ENCODE measurements at places on chromosomes 1 and 21.

- DNase-seq = no peak
Observed at GRCh38 chr1:169473347-169473746, 12.4 kb downstream of the SLC19A2 start.

DNA sequence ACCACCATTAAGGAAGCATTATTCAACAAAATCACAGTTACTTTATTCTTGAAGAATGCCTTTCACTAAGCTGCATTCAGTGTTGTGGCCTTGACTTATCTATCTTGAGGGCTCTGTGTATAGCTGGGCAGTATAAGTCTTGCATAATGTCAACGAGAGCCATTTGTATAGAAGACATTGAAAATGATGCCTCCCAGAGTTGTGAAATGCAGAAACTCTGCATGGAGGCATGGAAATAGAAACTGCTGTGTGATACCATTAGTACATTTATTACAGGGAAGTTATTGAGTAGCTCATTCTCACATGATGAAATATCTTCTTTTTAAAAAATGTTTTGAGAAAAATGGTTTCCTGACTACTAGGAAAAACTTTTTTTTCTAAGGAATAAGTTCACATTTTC is 111.4 kb upstream of the SNX7 start:
- no peak for DNase-seq

DNA sequence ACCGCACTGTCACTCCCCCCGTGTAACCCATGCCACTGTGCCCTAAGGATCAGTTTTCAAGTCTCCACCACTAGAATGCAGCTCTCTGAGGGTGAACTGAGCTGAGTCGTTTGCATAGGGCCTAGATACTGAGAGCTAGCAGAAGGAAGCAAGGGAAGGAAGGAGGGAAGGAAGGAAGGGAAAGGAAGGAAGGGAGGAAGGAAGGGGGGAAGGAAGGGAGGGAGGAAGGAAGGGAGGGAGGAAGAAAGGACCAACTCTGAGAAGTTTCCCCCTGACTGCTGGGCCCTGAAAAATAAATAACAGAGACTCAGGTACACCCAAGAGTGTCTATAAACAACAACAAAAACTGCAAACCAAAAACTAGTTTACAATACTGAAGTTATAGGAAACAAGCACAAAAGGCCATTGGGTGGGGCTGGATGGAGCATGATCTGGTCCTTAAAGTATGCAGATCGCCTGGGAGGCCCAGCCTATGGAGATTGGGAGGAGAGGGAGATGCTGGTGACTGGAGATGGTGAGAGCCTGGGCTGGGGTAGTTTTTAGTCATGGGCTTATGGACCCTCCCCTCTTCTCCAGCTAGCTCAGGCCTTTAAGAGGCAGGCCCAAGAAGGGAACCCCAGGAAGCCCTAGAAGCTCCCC is 1.7 kb upstream of the MRPS15 start:
- no peak for DNase-seq

DNA sequence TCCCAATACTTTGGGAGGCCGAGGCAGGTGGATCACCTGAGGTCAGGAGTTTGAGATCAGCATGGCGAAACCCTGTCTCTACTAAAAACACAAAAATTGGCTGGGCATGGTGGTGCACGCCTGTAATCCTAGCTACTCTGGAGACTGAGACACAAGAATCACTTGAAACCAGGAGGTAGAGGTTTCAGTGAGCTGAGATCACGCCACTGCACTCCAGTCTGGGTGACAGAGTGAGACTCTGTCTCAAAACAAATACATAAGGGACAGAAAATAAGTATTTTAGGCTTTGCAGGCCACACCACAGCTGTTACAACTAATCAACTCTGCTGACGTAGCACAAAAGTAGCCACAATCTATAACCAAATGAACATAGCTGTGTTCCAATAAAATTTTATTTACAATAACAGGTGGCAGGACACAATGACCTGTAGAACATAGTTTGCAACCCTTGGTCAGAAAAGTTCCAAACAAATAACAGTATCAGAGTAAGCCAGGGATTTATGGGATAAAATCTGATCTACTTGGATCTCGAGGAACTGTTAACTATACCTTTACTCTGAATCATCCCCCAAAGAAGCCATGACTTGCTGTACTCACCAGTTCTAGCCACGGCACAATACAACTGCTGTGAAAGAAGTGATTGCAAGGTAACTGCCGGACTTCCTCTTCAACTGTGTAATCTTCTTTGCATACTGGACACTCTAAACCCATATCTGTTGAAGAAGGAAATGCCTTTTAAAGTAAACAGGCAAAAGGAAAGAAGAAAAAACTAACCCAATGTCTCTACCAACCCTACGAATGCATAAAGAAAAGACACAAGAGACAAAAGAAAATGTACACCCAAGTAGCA is 28.3 kb downstream of the CD160 start:
- DNase-seq = no peak

DNA sequence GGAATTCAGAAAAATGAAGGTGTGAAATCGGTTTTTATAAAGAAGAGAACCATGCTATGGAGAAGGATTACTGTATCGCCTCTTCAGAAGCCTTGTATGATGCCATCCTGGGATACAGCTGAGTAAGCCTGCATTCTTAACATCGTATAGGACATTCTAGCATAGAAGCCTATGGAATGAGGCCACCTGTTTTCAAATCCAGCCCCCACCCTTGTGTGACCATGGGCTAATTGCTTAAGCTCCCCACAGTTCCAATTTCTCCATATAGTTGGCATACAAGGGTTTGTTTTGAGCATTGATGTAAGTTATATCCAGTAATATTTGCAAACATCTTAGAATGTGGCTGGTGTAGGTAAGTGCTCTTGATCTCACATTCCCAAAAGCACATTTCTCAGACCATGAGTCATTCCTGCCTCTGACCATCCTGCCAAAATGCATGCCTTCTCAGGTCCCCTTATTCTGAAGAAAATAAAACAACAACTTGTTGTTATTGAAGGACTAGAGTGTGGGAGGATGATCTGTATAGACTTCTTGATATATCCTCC is 1.5 kb downstream of the OR14A2 start:
- DNase-seq = no peak

GRCh38 chr1:111214884-111215283 is 12.6 kb upstream of the CHI3L2 start:
- no peak for DNase-seq

DNA sequence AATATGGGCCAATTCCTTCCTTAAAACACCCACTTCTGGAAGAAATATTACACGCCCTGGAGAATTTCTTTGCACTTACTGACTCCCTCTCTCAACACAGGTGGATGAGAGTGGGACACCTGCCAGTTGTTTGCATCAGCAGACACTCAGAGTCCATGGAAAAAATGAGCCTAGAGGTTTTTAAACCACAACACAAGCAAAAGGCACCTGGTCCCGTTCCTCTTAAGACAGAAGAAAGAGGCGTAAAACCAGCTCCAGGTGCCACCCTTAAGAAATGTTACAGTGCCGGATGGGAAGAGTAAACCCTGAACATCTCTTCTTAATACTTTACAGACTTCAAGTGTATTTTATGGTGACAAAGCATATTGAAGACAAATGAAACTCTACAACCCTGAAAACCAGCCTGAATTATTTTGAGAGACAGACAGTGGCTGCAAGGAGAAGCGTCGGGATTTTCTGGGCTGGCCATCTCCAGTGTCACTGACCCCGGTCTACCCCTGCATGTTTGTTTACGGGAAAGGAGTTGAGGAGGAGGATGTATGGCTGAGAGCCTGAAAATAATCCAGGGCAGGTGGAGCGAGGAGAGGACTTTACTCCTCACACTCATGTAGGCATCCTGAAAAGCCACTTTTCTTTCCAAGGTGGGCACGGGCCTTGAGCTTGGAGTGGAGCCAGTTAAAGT is 7.8 kb upstream of the RIPK4 start:
- no peak for DNase-seq

DNA sequence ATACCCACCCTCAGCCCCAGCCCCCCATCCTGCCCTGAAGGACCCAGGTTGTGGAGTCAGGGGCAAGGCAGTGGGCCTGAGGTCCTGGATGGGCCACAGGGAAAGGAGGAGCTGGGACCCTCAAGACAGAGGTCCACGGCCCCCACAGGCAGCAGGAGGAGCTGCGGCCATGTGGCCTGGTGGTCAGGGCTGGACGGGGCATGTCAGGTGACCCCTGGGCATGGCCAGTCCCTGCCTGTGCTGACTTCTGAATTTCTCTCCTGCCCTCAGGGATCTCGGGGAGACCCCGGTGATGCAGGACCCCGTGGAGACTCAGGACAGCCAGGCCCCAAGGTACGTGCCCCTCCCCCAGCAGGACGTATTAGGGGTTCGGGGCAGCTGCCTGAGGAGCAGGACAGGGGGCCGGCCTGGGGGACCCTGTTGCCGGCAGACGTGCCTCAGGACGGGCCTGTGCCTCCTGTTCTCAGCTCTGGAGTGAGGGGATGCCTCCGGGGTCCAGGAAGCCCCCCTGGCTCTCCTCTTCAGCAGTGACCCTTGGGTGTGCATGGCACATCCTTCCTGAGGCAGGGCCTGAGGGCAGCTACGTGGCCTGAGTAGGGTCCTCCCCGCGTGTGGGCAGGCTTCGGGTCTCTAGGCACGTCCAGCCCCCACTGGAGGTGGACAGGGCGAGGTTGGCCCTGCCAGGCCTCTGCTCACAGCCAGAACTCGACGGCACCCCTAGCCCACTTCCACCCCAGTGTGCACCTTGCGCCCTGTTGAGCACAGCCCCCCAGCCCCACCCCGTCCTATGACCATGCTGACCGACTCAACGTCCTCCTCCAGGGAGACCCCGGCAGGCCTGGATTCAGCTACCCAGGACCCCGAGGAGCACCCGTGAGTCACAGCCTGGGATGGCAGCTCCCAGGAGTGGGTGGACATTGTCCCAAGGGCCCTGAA is 23.6 kb downstream of the COL6A2 start:
- DNase-seq = no peak

DNA sequence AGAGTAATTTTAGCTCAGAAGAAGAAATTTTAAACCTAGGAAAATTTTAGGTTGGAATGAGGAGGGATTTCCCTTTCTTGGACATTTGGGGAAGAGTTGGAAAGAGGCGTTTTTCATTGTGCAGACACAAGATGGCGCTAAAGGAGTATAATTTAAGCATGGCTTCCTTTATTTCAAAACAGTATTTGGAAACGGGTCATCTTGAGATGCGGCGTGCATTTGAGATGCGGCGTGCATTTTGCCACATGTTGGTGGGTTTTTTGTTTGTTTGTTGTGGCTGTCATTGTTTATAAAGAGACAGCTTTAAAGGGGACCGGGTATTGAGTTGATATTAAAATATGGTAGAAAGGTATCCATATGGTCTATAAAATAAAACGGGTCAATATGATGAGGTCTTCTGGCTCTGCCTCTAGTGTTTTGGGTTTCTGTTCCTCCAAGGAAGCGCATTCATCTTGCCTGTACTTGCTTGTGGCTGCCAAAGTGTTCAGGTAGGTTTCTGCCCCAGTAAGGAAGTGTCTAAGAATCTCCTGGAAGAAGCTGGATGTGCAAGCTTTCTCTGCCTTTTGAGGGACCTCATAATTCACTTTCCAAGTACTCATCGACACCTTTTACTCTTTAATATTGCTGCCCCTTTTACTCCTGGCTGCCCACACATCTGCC is 210.3 kb downstream of the SLC35F3 start:
- DNase-seq = no peak

DNA sequence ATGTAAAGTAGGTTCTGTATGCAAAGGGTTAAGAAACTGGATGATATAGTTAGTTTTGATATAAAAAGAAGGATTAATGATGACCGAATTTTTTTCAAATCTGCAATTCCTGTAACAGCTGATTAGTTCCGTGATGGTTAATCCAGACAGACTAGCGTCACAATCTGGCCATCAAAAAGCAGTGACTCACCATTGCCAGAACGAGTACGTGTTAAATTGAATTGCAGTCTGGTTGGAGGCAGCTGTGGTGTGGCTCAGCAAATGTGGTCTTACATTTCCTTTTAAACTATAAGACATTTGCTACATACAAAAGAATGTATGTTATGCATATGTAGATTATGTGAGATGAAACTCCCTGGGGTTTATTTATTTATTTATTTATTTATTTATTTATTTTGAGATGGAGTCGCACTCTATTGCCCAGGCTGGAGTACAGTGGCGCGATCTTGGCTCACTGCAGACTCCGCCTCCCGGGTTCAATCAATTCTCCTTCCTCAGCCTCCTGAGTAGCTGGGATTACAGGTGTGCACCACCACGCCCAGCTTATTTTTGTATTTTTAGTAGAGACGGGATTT is 139.8 kb downstream of the RYR2 start:
- no peak for DNase-seq

GRCh38 chr1:21624571-21625389 is 44.4 kb downstream of the RAP1GAP start:
- no peak for DNase-seq

DNA sequence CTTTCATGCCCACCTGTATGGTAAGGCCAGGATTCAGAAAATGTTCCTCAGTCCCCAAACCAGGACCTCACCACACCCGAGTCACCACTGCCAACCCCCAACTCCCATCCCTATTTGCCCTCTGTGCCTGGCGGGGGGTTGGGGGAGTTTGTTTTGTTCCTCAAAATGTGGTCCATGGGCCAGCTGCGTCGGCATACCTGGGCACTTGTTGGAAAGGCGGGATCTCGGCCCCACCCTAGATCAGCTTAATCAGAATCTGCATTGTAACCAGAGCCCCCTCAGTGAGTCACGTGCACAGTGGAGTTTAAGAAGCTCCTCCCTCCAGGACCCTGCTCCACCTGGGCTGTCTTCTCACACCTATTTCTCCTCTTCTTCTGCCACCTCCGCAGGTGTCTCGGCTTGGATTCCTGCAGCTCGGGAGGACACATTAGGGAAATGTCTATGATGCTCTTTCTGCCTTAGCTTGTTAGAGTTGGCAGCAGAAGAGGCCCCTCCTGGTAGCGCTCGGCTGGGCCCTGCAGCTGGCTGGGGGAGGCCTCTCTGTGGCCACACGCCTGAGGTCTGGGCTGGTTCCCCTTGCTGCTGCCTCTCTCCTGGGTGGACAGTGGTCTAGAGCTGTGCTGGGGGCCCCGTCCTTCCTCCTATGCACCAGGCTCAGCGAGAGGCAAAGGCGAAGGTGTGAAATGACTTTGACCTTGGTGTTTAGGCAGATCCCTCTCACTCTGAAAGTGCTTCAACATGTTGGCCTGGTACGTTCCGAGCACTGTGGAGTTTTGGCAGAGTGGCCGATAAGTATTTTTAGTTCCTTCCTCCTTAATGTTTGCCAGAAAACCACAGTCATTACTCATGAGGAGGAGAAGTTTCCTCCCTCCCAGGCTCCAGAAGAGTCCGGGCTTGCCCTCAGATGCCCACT is 41.8 kb upstream of the CAMTA1 start:
- no peak for DNase-seq

DNA sequence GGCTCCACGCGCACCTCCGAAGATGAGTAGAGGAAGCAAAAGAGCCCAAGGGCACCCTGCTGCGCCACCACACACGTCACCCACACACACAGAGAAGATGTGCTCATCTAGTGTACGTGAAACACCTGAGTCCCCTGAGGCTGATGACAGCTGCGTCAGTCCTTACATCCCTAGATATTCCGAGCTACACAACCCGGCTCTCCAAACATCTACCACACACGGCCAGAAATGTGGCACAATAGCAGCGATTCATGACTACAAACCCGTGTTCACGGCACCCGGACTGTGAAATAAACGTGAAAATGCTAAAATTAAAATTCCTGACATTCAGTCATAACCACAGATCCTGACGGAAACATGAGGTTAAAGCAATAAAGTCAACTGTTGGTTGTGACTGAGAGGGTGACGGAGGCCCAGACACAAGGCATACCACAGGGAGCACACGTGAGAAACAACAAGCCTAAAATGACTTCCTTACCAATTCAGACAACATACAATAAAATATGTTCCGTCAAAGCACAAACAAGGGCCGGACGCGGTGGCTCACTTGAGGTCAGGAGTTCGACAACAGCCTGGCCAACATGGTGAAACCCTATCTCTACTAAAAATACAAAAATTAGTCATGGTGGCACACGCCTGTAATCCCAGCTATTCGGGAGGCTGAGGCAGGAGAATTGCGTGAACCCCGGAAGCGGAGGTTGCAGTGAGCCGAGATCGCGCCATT is 7.3 kb downstream of the SSU72 start:
- DNase-seq = no peak
